ENCODE measurements at places on chromosomes 6 and 20.

DNA sequence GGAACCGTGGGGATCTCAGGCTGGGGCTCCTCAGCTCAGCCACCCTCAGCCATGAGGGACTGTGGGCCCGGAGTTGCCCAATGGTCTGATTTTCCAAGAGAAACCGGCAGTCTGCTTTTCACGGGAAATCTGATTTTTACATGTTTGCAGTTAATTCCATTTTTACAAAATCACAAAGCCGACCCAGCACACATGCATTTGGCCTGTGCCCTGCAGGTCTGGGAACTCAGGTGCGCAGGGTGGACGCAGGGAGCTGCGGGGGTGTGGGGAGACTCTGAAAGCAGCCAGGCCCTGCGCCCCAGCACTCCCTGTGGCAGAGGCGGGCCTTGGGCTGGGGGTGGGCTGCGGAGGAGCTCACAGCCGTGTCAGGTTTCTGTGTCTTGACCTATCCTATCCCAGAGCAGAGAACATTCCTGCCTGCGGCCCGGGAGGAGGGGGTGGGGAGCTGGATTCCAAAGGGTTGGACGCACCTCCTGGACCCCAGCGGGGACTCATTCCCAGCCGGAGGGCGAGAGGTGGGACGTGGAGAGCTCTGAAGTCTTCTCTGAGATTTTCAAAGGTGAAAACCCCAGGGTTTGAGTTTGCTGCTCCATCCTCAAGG lies 60.6 kb downstream of the ADNP start:
- no peak for DNase-seq

GRCh38 chr6:7300926-7301325 lies 12.1 kb downstream of the SSR1 start:
- DNase-seq = no peak

GRCh38 chr6:111269401-111269970 lies 182.2 kb downstream of the SLC16A10 start:
- no peak for DNase-seq

DNA sequence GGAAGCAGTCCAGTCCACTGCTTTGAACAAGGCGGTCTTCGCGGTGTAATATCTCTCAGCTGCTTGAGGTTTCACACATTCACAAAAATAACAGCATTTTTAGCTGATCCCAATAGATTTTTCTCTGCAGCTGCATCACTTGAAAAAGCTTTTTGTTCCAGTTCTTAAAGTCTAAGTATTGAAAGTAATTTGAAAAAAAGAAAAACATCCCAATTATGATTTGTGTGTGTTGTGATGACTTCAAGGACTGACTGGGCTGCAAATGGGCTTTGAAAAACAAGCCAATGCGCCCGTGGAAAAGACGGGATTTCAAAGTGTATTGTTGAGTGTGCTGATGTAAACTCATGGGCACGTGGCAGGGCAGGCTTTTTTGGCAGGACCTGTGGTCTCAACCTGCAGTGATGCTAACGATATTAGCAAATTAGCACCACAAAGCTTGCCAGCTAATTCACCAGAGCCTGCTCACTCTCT lies 151.1 kb downstream of the TMEM242 start:
- DNase-seq = no peak

DNA sequence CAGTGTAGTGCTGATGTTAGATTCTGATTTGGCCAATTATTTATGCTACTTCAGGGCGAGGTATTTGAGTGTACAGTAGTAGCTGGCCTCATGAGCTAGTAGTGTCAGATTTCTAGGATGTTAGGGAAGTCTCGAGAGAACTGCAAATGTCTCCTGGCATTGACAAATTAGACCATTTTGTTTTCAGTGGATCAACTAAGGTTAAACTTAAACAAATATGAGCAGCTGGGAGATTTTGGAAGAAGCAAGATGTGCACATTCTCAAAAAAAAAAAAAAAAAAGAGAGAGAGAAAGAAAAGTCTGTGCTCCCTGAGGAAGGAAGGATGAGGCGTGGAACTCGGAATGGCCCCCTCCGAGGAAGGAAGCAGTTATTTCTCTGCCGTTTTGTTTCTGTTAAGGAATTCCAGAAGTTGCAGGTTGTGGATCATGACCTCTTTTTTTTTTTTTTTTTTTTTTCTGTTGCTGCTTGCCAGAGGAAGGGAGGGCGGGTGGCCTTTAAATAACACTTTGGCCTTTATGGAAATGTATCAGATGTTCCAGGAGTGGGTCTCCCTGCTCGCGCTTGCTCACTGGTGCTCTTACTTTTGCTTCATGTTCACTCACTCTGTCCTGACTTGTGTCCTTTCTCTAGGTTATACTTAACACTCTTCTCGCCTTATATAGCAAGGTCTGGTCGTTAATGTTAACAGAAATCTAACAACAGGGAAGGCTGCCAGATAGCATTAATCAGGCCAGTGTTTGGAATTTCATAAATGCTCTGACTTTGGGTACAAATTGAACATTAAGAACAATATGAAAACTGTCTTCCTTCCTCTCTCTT lies 124.4 kb downstream of the TCP11 start:
- no peak for DNase-seq

GRCh38 chr6:33329058-33329457 lies 11.5 kb upstream of the ZBTB22 start:
- DNase-seq = no peak

GRCh38 chr20:52402950-52403349 lies 211.4 kb upstream of the ZFP64 start:
- DNase-seq = peak; percentile 68

- DNase-seq = no peak
Observed at GRCh38 chr6:149314325-149314905, 3.1 kb upstream of the TAB2 start.

DNA sequence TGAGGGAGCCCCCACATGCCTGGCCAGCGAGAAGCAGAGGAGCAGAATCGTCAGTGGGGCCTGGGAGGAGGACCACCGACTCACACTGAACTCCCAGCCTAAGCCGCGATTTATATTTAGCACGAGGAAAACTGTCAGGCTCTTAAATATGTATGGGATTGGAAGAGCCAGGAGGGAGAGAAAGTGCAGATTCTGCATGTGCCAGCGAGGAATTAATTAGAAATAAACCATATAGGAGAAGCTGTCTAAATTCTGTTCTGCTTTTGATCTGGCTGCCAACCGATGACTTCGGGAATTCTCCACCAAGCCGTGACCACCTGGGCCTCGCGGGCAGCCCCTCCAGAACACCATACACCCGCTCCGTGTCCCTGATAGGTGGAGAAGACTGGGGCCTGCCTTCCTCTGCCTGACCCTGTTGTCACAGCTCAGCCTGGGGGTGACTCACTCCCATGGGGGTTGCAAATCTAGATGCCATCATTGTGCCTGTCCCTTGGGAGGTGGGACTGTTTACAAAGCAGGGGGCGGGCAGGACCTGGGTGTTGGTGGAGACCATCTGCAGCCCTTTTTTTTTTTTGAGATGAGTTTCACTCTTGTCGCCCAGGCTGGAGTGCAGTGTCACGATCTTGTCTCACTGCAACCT lies 91.1 kb upstream of the PMEPA1 start:
- DNase-seq = no peak

- no peak for DNase-seq
Observed at GRCh38 chr6:163335671-163336545, 78.6 kb upstream of the QKI start.

- DNase-seq = no peak
Observed at GRCh38 chr20:53212018-53212417, 239.9 kb downstream of the TSHZ2 start.

- DNase-seq = no peak
Observed at GRCh38 chr6:105795366-105795765, 290.8 kb upstream of the PRDM1 start.

GRCh38 chr6:39330057-39330456 lies 7.6 kb upstream of the KCNK16 start:
- no peak for DNase-seq

DNA sequence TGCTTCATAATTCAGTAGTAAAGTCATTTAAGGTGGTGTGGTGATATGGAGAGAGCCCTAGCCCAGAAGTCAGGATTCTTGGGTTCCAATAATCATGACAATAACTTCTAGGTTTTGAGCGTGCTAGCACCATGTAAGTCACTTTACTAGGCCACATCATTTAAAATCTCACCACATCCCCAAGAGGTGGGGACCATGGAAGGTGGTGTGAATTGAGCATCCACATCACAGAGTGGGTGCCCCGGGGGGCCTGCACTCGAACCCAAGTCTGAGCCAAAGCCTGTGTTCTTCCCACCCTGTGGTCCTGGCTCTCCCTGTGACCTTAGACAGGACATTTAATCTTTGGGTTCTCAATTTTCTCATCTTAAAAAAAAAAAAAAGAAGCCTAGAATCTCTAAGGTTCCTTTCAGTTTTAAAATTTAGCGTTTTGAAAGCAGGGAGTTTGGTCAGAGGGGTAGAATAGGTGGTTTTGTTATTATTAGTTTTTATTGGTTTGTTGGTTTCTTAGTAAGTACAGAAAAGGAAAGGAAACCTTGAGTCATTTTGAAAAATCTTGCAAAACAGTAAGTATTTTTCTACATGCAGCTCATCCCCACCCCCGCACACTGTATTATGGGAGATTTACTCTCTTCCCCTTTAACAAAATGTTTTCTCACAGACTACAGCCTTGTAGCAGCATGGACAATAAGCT lies 26.4 kb downstream of the ARMC2 start:
- peak; percentile 84 for DNase-seq

DNA sequence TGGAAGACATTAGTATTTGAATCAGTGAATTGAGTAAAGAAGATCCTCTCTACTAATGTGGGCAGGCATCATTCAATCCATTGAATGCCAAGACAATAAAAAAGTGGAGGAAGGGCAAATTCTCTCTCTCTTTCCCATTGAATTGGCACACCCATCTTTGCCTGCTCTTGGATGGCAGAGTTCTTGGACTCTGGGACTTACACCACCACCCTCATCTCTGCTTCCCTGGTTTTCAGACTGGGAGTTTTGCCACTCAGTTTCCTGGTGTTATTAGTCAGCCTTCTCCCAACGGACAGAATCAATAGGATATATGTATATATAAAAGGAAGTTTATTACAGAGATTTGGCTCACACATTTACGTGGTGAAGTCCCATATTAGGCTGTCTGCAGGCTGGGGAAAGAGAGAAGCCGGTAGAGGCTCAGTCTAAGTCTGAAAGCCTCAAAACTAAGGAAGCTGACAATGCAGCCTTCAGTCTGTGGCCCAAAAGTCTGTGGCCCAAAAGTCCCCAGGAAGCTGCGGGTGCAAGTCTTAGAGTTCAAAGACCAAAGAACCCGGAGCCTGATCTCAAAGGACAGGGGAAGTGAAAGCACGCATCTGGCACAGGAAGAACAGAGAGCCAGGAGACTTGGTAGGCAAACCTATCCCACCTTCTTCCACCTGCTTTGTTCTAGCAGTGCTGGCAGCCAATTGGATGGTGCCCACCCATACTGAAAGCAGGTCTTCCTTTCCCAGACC lies 64.4 kb downstream of the SMPDL3A start:
- DNase-seq = peak; percentile 90

- DNase-seq = no peak
Observed at GRCh38 chr6:16436550-16436949, 198.2 kb downstream of the GMPR start.

GRCh38 chr6:106927531-106928398 lies 46.8 kb downstream of the CD24 start:
- peak; percentile 53 for DNase-seq

DNA sequence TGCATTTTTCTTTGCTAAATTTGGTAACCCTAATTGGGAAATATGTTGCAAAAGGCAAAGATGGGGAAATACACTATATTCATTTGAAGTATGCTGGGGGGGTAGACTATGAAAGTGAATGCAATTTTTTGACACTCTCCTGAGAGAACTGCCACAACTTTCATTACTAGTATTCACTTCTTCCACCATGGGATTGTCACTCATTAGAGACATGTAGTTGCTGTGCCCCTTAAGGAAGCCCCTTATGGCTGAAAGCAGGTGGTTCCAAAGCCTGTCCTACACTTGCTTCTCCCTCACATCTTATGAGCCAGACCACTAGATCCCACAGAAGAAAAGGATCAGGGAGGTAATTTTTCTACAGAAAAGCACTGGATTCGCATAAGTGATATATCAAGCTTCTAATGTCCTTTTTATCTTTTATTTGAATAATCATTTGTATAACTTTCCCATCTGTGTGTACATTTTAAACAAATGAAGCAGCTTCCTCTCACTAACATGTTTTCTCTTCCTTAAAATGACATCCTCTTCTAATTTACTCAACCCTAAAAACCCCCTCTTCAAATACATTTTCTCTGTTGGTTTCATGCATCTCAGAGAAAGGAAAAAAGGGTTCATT lies 83.8 kb downstream of the GCLC start:
- no peak for DNase-seq

DNA sequence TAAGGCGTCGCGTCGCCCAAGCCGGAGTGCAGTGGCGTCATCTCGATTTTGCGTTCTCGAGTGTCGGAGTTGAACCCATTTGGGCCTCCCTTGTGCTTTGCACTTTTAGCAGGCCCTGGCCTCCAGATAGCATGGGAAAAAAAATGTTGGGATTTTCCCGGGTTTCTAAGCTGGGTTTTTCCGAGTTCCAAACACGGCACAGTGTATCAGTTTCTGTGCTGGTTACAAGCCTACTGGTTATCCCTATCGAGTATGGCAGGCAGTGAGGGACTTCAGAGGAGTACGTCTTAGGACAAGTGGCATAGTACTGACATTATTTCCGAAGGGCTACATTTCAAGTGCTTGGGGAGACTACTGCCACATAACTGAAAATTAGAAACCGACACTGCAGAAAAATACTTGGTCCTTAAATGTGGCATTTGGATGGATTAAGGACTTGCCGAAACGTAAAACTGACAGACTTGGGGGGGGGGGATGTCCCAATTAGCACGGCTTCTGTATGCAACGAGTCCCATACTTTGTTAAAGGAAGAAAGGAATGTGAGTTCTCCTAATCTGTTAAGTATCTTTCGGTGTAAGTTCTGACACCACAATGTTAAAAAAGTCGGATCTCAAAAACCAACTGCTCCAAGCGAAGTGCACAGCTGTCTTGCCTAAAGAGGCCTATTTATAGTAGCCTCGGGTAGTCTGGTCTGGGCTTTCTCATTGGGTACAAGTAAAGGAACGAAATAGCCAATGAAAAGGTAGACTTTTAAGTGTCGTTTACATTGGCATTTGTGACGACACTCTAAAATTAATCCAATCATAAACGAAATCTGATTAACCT lies 70.2 kb downstream of the HFE start:
- peak; percentile 98 for DNase-seq

DNA sequence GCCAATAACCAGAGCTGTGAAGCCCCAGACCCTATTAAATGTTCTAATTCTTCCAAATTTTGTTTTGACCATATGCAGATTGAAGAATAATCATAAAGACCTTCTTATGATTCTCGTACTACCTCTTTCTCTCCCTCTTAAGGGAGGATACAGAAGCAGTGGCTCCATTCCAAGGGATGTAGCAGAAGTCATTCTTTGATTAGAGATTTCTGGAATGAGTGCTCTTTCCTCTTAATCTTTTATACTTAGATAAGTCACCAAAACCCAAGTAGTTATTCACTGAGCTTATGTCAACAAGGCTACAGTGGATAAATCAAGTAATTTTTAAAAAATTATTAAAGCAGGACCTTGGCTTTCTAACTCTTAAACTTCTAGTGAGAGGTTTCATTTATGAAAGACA lies 266.0 kb upstream of the STXBP5 start:
- no peak for DNase-seq

Data from MM.1S (cell line).